ENCODE measurements at places on chromosomes 1 and 21.

- DNase-seq: no peak
These were observed 120.3 kb downstream of the PROX1 start for GRCh38 chr1:214108097-214108446.

- no peak for DNase-seq
These were observed 257.3 kb downstream of the PTBP2 start for GRCh38 chr1:96978901-96979300.

DNA sequence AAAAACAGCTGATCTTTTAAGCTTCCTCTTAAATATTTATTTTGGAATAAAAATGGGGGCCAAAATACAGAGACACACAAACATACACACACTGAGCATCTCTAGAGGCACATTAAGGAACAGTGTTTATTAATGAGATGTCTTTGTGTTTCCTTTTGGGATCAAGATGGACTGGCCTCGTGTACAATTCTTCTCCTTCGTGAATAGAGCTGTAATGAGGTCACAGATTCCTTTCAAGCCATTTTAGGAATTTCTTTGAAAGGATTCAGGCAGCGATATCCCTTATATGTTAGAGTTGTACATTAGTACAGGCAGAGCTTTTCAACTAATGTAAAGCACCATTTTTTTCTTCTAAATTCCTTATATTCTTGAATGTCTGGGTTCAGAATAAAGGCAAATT is 295.7 kb downstream of the CHRM3 start:
- no peak for DNase-seq

DNA sequence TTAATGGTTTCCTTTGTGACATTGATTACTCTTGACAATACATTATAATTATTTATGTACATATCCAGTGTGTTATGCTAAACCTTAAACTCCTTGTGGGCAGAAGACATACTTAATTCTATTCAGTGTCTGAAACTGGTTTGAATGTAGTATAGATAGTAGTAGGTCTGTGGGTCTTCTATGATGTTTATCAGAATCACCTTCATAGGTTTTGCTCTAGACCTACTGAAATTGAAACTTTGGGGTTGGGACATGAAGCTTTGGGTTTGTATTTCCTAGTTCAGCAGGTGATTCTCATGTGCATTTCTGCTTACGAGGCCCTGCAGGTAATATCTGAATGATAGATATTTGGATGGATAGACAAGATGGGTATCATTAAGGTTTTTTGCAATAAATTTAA is 48.6 kb downstream of the MIGA1 start:
- DNase-seq: no peak

GRCh38 chr1:112727716-112728115 is 12.6 kb upstream of the PPM1J start:
- no peak for DNase-seq

DNA sequence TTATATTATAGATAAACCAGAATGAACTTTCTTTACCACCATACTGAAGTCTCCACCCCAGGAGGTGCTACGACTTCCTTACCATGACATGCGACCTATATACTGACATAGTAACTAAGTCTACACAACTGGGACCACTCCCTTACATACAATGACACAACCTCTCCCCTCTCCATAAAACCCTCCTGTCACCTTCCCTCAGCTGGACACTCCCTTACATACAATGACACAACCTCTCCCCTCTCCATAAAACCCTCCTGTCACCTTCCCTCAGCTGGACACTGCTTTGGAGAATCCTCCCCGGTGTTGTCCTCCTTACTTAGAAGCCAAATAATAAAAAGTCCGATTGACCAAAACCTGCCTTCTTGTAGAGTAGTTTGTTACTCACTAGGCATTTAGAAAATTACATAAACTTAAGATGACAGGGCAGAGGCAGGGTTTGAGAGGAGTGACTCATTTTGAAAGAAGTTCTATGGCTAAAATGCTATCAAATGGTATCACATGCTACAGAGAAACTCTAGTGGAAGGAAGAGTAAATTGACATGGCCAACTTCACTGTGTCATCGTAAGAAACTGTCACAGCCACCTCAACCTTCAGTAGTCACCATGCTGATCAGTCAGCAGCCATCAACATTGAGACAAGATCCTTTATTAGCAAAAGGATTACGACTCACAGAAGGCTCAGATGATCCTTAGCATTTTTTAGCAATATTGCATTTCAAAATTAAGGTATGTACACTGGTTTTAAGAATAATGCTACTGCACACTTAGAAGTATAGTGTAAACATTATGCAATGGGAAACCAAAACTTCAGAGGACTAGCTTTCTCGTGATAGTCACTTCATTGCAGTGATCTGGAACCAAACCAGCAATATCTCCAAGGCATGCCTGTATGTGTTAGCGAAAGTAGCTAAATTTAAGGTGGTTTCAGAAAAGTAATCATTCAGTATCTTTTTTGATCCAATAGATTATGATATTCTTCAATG is 56.4 kb downstream of the AHCTF1 start:
- no peak for DNase-seq

DNA sequence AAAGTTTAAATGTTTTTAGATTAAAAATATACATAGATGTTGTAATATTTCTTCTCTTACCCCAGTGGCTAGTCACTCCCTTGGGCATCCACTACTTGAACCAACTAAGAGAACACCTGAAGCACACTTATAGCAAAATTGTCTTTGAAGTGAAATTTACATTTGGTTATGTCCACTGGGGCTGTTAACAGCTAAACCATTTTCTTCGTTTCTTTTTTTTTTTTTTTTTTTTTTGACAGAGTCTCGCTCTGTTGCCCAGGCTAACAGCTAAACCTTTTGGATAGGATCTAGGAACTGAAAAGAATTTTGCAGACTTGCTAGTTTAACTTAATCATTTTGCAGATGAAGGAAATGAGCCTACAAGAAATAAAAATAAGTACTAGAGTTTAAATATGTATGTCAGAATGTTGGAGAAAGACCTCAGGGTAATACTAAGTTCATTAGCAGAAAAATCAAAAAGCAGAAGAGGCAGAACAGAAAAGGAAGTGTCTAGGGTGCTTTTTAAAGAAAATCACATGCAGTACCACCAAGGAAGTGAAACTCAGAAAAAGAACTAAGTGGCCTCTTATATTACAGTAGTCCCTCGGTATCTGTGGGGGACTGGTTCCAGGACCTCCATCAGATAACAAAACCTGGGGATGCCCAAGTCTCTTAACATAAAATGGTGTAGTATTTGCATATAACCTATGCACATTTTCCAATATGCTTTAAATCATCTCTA is 11.8 kb downstream of the DRAM2 start:
- DNase-seq: no peak

- DNase-seq: no peak
These were observed 2.5 kb upstream of the BCL10 start for GRCh38 chr1:85278853-85279314.

DNA sequence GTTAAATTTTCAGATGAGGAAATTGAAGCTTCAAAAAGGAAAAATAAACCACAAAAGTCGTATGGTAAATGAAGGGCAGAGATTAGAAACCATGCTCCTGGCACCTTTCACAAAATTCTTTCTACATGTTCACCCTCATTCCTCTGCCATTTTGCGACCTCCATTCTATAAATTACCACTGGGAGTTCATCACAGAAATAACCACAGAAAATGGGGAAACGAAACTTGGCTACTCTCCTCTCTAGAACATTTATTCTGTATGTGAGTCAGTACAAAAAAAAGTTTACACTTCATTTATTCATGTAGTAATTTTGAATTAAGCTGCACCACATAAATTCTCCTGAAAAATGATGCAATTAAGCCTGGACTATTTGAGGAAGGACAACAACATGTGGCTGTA is 320.9 kb upstream of the C1orf87 start:
- DNase-seq: no peak

DNA sequence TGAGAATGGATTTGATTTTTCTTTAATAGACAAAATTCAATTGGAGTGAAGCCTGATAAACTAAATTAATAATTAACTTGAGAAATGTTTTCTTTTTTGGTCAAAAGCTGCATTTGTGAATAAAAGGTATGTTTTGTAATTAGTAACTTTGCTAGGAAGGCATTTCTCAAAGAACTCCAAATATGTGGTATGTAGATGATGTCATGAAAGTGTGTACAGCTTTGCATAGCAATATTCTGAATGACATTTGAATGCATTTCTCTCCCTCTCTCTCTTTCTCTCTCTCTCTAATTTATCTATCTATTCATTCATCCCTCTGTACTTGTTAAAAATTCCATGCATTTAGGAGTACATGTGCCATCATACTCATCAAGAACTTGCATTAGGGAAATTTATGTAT is 109.1 kb upstream of the ADAMTS5 start:
- DNase-seq: no peak

- no peak for DNase-seq
These were observed 24.6 kb downstream of the PKP1 start for GRCh38 chr1:201307760-201308499.

DNA sequence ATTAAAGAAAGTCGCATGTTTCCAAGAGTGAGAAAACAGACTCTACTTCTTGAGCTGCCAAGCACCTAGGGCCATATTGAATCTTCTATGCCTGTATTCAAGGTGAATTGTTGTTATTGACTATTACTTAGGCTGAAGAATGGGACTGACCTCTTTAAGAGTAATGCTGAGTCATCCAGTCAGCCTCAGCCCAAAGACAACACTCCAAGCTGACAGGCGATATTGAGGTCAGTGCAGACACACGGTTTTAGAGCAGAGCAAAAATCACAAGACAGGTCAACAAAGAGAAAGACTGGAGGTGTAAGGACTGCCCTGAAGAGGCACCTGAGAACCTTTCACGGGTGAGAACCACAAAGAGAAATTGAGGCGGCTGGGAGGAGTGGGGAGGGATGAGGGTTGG is 146.9 kb downstream of the MIS18A start:
- DNase-seq: no peak

- DNase-seq: no peak
These were observed 46.8 kb downstream of the XCL1 start for GRCh38 chr1:168623003-168623828.

GRCh38 chr1:12031039-12031980 is 12.0 kb downstream of the MIIP start:
- no peak for DNase-seq

DNA sequence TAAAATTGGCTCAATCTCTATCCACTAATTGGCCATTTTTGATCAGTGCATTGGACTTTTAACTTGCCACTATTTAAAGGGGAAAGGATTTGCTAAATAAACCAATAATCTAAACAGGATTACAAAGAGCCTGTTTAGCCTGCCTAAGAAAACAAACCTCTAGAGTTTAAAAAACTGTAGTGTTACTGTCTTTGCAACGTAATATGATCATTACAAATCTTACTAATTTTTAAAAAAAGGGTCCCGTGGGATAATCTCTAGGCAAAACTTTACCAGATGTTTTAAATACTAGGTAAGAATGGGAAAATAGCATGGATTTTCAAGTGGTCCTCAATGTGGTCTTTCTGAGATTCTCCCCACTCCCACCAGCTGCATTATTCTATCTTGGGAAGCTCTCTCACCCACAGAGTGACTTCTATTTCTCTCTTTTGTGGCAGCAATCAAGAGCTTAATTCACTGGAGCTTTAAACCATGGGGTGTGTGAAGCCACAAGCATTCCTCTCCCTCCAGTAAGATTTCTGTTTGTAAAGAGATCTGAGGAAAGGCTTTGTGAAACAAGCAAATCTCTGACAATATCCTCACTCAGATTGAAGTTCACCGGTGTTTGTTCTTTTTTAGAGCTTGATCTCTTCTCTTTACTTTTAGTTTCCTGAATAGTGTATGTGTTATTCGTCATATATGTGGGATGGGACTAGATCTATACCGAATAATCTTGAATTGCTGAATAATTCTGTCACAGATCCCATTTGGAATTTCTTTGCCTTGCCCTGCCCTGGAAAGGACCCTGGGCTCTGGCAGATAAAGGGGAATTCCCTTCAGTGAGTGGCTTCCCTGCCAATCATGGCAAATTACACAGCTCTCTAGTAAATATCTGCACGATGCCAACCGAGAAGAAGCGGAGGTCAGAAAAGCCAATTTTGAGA is 132.2 kb downstream of the TLR5 start:
- no peak for DNase-seq

DNA sequence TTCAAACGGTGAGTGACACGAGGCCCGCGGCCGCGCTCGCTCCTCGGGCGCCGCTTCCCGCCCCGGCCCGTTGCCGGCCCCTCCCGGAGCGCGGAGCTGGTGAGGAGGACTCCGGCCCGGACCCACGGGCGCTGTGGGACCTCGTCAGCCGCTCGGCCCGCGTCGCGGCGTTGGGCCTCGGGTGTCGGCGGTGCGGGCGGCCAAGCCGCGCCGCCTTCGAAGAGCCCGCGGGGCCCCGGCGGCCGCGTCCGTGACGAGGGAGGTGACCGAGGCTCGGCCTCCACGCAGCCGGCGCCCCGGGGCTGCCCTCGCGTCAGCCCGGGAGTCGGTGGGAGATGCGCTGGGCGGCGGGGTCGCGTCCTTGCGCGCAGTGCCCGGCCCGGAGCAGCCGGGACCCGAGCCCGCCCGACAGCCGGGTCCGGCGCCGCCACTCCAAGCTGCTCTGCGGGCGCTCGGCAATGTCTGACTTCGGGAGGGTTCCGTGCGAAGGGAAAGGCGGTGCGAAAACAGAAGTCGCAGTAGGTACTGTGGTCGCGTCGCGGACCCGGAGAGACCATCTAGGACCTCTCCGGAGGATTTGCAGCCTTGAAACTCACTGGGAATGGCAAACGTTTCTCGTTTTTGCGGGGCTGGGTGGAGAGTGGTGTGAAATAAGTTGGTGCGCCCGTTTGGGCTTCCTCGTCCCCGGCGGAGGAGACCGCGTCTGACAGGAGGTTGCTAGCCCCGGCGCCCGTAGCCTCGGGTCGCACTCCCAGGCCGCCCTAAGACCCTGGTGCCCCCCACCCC is 829 bp downstream of the SPEN start:
- DNase-seq: peak; percentile 25

GRCh38 chr1:158398818-158399514 is at the start of gene OR10T2:
Gene OR10T2, minus strand, starts transcription at chr1:158399466. Its CDS starts 0 bp downstream, at chr1:158399466.
- DNase-seq: no peak

DNA sequence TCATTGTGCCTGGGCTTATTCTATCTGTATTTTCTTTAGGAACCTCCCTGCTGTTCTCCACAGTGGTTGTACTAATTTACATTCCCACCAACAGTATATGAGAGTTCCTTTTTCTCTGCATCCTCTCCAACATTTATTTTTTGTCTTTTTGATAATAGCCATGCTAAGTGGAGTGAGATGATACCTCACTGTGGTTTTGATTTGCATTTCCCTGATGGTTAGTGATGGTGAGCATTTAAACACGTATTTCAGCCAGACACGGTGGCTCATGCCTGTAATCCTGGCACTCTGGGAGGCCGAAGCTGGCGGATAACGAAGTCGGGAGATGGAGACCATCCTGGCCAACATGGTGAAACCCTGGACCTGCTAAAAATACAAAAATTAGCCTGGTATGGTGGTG is 57.9 kb downstream of the SLAMF6 start:
- no peak for DNase-seq

GRCh38 chr1:211082824-211083223 is 51.1 kb downstream of the KCNH1 start:
- DNase-seq: no peak

DNA sequence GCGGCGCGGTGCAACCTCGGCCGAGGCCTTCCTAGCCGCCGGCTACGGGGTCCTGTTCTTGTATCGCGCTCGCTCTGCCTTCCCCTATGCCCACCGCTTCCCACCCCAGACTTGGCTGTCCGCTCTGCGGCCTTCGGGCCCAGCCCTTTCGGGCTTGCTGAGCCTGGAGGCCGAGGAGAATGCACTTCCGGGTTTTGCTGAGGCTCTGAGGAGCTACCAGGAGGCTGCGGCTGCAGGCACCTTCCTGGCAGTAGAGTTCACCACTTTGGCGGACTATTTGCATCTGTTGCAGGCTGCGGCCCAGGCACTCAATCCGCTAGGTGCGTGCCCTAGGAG is 379 bp downstream of the PPCS start:
- peak; percentile 38 for DNase-seq

GRCh38 chr1:247442164-247442563 is 15.7 kb downstream of the OR2B11 start:
- DNase-seq: no peak
